ENCODE measurements at places on chromosomes 11 and 22.

DNA sequence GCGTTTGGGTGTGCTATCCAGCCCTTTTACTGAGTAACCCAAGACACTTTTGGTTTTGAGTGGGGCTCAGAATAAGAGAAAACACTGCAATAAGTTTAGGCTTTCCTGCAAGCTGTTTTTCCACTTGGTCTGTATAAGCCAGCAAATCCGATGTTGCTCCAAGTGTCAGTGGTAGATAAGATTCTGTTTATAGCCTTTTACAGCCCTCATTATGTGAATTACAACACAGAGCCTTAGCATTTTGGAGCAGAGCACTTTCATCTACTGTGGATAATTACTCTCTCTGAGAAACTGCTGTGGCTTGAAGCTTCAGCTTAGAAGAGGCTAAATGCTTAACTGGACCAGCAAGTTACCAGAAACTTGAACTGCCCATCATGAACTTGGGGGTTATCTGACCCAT lies 601.1 kb downstream of the JRKL start:
- DNase-seq, result no peak

- DNase-seq, result no peak
Observed at GRCh38 chr11:27414644-27415043, 51.6 kb upstream of the CCDC34 start.

- DNase-seq, result no peak
Observed at GRCh38 chr11:64876229-64876750, 2.1 kb downstream of the EHD1 start.

- no peak for DNase-seq
Observed at GRCh38 chr22:29799217-29799680, 32.1 kb downstream of the UQCR10 start.

GRCh38 chr11:1472180-1473005 lies 14.2 kb downstream of the MOB2 start:
- no peak for DNase-seq

GRCh38 chr22:22835771-22836291 lies 51.8 kb upstream of the IGLL5 start:
- no peak for DNase-seq

DNA sequence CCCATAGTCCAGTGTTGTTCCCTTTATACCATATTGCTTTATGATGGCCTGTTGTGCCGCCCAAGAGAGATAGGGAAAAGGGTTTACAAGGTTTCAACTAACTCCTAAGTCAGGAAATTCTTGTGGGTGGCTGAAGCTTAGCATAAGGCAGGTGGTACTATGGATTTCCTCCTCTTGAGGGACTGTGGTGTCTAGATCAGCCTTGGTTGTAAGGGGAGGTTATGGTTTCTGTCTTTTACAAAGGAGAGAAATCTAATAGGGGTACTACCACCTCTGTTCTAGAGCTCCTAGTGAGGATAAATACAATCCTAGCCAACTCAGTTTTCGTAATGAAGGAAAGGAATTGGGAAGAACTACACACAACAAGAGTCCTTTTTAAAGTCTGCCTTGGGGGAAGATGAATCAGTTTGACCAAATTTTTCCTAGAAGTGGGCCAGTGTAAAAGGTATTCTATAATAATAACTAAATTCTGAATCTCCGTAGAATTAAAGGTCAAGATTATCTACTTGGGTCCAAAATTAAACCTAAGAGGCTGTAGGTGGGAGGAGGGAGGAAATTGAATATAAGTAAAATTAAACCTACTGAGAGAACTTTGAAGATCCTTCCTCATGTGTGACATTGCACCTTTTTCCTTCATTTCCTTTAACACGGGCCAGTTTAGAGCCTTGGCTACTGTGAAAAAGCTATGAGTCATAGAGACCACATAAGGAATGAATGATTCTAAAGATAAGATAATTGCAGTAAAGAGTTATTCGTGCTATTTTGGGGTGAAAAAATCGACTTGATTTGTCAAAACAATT lies 17.2 kb downstream of the DLAT start:
- DNase-seq, result no peak

DNA sequence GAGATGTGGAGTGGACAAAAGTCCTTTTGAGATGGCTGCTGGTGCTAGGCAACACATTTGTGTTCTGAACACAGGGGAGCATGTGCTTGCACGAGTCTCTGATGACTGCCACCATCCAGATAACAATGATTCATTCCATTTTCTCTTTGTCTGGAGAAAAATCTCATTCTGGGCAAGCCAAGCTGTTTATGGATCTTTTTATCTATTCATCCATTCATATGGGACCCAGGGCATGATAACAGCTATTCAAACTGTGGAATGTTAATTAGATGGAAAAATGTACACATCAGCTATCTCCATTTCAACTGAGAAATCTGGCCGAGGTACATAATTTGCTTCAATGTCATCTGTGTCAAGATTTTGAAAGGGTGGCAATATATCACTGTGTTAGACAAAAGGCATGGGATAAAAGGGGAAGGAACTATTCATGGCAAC lies 117.5 kb upstream of the ZBED5 start:
- no peak for DNase-seq

GRCh38 chr11:96486890-96487611 lies 97.2 kb downstream of the JRKL start:
- no peak for DNase-seq

- no peak for DNase-seq
Observed at GRCh38 chr11:24391167-24391566, 105.7 kb upstream of the LUZP2 start.

DNA sequence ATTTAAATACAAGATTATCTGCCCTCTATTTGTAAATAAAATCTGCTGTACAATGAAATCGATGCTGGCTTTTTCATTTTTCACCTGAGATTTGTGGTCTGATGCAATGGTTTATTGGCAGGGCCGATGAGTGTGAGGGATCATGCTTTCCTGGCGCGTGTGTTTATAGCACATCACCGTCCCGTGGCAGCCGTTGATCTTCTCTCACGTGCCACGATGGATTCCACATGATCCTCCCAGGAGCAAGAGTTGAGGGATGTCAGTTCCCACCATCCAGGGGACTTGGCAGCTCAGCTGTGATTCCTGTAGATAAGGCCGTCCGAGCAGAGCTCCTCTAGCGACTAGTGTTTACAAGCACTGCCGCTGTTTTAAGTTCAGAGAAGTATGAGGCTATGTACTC lies 213.7 kb downstream of the TBC1D22A start:
- DNase-seq, result no peak

DNA sequence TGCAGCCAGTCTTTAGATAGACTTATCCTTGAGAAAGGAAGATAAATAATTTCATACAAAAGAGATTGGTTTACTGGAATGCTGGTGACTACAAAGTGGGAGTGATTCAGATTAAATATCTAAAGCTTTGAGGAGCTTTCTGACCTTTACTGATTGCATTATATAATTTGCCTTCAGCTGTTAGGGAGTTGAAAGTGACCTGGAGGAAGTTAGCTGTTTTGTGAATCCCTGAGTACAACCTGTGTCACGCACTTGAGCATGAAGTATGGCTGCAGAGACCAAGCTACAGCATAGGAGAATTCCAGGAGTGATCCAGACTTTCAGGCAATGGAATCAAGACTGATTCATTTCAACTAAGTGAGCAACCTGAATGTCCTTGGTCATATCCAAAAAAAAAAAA lies 1848.3 kb upstream of the RAG2 start:
- DNase-seq, result no peak

GRCh38 chr11:115324581-115325432 lies 179.4 kb downstream of the CADM1 start:
- no peak for DNase-seq

- DNase-seq, result no peak
Observed at GRCh38 chr11:33585586-33586209, 114.9 kb downstream of the C11orf91 start.

DNA sequence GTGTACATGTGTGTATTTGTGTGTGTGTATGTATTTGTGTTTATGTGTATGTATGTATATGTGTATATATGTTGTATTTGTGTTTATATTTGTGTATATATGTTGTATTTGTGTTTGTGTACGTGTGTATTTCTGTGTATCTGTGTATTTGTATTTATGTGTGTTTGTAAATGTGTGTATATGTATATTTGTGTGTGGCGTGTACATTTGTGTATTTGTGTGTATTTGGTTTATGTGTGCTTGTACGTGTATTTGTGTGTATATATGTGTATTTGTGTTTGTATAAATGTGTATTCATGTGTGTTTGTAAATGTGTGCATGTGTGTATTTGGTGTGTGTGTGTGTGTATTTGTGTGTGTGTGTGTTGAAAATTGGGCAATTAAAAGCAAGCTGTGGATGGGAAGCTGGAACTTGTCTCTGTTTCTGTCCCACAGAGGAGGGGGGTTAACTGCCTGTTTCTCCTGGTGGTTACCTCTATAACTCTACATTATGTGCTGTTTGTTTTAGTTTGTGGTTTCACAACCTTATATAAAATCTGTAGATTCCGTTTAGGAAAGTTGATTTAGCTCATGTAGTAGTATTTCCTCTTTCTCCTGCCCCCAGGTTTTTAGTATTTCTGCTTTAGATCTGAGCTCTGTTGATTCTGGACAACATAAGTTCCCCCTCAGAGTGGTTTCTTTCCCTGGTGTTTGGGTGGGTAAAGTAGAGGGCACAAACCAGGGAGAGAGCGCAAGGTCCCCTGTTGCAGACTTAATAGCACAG lies 28.9 kb downstream of the AP2A2 start:
- no peak for DNase-seq

- DNase-seq, result no peak
Observed at GRCh38 chr11:72776844-72777754, 16.7 kb downstream of the STARD10 start.

- DNase-seq, result no peak
Observed at GRCh38 chr11:70141486-70142220, 61.4 kb upstream of the FADD start.

DNA sequence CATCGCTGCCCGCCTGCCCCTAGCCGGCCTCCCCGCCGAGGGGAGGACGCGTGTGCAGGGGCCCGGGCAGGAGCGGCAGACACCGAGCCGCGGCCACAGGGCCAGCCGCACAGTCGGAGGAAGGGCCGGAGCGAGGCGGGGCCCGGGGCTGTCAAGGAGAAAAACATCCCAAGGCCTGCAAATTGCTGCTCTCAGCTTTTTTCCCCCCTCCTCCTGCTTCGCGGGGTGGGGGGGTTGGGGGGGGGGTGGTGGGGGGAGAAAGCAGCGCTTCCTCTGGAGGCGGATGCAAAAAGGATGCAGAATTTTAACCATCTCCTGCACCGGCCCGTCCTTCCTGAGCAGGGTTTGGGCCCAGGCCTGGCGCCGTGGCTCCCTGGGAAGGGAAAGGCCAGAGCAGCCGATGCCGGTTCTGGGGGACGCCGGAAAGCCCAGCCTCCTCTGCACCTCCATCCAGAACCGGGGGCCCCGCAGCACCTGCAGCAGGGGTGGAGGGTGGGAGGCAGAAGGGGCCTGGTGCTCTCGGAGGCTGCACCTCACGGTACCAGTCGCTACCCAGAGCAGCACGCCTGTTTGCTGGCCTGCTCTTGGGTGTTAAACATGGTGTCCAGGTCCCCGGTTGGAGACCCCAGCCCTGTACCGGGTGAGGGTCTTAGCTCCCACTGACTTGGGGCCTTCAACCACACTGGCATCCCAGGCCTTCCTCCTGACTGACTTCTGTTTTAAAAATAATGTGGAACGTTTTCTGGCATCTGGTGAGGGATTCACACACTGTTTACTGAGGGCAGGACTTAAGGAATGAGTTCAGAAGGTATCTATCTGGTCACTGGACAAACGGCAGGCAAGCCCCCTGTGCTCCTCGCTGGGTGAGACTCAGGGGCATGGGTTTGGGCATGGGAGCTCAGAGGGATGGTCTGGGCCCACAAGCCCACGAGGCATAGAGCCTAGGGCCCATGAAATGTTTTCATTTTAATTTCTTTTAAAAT lies 77.4 kb upstream of the WNT7B start:
- DNase-seq, result no peak

DNA sequence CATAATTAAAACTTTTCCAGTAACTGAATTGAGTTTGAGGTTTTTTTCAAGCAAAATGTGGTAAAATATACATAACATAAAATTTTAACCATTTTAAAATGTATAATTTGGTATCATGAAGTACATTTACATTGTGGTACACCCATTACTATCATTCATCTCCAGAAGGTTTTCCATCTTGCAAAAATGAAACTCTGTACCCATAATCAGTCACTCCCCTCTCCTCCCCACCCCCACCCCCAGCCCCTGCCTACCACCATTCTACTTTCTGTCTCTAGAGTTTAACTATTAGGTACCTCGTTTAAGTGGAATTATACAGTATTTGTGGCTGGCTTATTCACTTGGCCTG lies 63.7 kb downstream of the MICAL2 start:
- no peak for DNase-seq

DNA sequence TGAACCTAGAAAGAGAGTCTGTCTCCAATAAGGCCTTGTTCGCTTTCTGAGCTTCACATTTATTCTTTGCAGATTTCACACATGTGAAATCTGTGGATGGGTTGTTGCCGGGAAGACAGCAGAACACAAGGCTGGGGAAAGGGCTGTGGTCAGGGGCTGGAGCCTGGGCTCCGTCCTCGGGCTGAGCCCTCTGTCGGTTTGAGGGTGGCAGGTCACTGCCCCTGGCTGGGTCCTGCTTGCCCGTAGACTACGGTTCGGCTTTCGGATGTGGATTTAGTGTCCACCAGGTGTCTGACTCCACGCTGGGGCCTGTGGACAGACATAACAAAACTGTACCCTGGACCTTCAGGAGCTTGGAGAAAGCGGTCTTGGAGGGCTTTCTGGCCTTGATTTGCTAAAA lies 117.0 kb upstream of the ALX4 start:
- no peak for DNase-seq

GRCh38 chr22:17952273-17952801 lies 72.0 kb downstream of the MICAL3 start:
- no peak for DNase-seq

- DNase-seq, result no peak
Observed at GRCh38 chr11:117829369-117829725, 4.8 kb upstream of the FXYD2 start.

DNA sequence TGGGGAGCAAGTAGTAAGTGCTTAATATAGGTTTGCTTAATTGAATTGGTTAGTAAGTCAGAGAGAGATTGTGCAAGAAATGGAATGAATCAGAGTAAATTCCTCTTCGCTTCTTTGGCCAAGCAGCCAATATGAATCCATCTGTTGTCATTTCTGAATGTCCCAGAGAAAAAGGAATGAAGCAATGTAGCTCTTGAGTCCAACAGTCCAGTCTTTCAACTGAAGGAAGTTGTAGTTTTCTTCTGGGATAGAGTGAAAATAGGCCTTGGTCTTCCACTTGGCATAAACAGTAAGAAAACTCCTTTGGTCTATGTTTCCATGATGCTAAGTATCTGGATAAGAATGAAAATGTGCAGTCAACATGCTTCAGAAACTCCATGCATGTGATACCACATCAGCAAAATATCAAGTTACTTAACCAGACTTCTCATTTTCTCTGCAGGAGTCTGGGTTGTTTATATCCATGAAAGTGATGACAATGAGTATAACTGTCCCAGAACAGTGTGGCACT lies 1.8 kb upstream of the FIBIN start:
- DNase-seq, result no peak
